Ureter (tissue), 1 donor: ENCODE measurements at places on chromosomes 3 and 15. TPM values are rescaled to one million over a fixed set of nuclear protein-coding genes. Genes with fewer than 3 reads are reported as not detected.

SLC28A2 gene
- not detected for total RNA-seq

SV2B gene
- 2.3 TPM for total RNA-seq

ANKUB1 gene
- not detected for total RNA-seq

RLBP1 gene
- not detected for total RNA-seq

FBLN2 gene
- 42.7 TPM for total RNA-seq

ARPP21 gene
- 2.1 TPM for total RNA-seq

UBE2Q2 gene
- total RNA-seq, result 29.1 TPM

ADAMTS9 gene
- total RNA-seq, result 153 TPM

SCN11A gene
- 34.5 TPM for total RNA-seq

NECTIN3 gene
- 19.1 TPM for total RNA-seq

MEIS2 gene
- total RNA-seq, result 74.8 TPM

SEMA6D gene
- 8.8 TPM for total RNA-seq

SEMA3B gene
- total RNA-seq, result 18.2 TPM

ONECUT1 gene
- total RNA-seq, result not detected

TRH gene
- total RNA-seq, result not detected

CCR8 gene
- not detected for total RNA-seq

CSK gene
- 61.6 TPM for total RNA-seq

DZIP3 gene
- total RNA-seq, result 22.8 TPM

ARGFX gene
- not detected for total RNA-seq

SLC12A1 gene
- total RNA-seq, result not detected

STAG1 gene
- 49.7 TPM for total RNA-seq

TGM4 gene
- not detected for total RNA-seq

BCL2A1 gene
- total RNA-seq, result 0.83 TPM

THSD4 gene
- total RNA-seq, result 57.9 TPM

AADACL2 gene
- not detected for total RNA-seq

ZNF860 gene
- total RNA-seq, result 4.4 TPM

THRB gene
- total RNA-seq, result 36.8 TPM

LYZL4 gene
- total RNA-seq, result not detected

PLOD2 gene
- 17.7 TPM for total RNA-seq

ERICH6 gene
- total RNA-seq, result 0.36 TPM

SNTN gene
- not detected for total RNA-seq

SFMBT1 gene
- 15.1 TPM for total RNA-seq

ITGA11 gene
- total RNA-seq, result 22.8 TPM

FOXL2 gene
- not detected for total RNA-seq
